ENCODE measurements at places on chromosomes 7 and 10.

GRCh38 chr7:2771274-2771731 lies 72.8 kb downstream of the GNA12 start:
- DNase-seq = no peak

GRCh38 chr10:79286318-79286951 lies 60.8 kb upstream of the PPIF start:
- DNase-seq = peak; percentile 93

- no peak for DNase-seq
These were observed 40.1 kb downstream of the NHLRC2 start for GRCh38 chr10:113894581-113894980.

DNA sequence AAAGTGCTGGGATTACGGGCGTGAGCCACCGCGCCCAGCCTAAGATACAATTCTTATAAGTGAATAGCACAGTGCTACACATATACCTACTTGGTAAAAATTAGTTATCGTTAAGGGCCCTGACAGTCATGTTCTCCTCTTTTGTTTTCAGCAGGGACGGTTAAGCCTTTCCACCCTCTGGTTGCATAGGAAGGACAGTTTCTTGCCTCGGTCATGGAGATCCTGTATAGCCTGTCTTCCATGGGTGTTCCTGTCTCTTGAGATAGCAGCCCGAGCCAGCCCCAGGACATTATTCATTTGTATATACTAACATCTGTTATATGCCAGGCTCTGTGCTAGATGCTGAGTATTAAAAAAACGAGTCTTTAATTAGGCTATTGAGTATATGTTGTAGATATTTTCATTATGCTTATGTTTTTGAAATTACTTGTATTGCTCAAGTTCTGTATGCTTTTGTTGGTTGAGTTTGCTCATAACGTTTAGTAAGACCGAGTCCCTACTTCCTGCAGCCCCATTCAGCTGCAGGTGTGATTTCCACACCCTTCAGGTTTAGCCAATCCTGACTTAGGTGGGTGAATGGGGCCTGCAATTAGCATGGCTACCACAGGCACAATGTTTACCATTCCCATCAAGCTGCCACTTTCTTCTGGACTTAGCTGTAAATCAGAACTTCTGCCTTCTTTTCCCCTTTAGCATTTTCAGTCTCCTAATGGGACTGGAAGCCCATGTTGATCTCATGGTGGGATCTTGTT lies 24.8 kb downstream of the CCSER2 start:
- no peak for DNase-seq

DNA sequence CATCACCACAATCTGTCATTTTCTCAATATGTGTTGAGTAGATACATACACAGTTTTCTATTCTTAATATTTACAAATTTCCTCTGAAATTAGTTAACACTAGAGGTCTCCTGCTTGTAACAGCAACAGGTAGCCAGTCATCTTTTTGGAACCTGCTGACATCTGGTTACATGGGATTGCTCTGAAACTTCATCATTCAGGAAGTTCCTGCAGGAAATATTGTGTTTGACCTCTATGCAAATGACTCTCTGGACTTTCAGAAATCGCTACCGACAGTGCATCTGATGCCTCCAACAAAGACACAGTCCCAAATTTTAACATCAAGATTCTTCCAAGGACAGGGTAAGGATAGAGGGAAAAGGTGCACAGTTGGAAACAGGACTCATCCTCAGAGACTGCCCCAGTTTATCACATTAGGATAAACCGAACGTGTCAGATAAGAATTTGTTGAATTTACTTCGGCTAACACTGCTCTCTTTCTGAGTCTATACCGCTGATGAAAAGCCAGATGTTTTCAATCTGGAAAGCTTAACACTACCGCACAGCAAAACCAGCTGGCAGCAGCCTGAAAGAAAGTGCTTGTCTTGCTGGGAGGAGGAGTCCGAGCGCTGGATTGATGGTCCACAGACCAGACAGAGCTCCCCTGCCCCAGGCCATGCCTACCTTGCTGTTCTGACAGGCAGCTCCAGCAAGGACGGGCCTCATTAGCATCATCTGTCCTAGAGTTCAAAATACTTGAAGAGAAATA lies 633.4 kb downstream of the PARD3 start:
- DNase-seq = no peak

DNA sequence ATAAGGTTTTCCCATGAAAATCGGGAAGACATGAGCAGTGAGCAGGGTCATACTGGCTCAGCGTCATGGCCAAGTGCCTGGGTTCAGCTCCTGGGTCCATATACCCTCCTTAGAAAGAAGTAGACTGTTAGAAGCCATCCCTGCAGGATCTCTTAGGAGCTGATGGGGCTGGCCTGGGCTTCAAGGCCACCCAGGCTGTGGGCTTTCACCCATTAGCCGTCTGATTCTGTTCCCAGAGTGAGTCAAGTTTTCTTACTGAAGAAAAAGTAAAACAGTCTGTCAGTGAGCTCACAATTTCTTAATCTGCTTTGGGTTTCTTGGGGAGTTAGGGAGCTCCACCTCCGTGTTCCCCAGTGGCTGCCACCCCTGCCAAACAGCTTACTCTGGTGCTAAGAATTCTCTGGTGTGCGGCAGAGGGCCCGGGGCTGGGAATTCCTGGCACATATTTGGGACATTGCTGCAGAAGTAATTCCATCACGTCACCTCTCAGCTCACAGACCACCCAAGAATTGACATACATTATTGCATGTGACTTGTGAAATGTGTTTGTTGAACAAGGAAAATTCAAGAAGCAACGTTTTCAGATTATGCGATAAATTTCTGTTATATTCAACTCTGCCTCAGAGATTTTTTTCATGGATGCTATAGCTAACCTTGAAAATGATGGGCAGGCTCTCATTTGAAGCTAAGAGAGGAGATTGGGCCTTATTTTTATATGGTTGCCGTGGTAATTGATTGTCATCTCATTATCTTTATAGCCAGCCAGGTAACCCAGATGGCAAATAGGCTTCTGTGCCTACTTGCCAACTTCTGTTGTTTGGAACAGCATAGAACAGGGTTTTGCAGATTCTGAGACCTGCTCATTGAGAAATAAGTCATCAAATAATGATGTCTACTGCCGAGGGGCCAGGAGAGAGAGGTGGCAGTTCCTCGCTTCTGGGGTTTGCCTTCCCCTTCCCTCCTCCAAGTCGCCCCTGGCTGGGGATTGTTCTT lies 166.4 kb downstream of the CHN2 start:
- no peak for DNase-seq

DNA sequence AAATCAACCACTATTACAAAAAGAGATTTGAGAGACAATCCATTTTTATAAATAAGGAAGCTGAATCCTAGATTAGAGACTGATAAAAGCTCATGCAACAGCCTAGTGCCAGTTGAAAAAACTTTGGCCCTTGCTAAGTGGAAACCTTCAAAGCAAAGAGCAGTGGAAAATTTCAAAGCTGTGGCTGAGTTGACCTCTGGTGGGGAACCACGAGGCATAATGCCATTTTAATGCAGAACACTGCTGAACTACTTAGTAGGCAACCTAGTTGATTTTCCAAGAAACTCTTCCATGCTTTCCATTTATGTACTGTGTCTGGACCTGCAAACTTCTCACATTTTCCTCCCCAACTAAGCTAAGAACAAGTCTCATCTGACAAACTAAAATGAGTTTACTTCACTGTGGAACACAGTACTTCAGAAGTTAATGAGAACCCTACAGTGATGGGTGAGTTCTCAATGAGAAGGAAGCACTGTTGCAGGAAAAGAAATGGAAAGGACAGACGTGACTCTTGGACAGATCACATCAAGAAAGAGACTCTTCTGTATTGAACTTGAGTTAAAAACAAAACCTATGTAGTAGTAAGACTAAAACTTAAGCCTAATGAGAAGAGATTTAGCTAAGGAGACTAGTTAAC lies 19.5 kb downstream of the FZD9 start:
- DNase-seq = no peak

DNA sequence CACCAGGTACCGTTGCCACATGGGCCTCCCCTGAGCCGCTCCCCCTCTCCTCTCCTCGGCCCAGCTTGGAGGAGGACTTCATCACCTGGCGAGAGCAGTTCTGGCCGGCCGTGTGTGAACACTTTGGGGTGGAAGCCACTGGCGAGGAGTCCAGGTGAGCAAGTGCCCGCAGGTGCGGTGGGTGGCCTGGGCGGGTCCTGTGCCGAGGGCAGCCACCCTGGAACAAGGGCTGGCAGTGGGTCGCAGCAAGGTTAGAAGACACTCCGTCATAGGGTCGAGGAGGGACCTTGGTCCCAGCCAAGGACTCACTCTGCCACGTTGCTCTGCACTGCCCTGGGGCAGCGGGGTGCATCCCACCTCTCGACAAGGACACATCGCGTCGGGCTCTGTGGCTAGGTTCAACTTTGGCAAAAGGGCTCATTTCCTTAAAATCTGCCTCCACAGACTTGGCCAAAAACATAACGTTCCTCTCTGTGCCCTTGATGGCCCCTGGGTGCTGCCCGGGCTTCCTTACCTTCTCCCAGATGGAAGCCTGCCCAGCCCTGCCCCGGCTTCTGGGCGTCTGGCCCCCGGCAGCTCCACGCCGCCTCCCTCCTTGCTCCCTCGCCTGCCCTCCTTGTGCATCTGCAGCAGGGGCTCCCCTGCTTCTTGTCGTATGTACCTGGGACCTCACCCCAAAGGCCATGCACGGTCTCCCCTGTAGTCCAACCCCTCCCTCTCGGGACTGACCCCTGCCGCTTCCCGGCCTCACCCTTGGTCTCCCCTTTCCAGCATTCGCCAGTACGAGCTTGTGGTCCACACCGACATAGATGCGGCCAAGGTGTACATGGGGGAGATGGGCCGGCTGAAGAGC lies 12.7 kb downstream of the TMEM120A start:
- no peak for DNase-seq
